Activated CD4-positive, alpha-beta T cell treated with anti-CD3 and anti-CD28 coated beads, Interleukin-2, amount 50 U/mL, for 24 hours (primary cell): ENCODE measurements at places on chromosomes 2 and 18.

DNA sequence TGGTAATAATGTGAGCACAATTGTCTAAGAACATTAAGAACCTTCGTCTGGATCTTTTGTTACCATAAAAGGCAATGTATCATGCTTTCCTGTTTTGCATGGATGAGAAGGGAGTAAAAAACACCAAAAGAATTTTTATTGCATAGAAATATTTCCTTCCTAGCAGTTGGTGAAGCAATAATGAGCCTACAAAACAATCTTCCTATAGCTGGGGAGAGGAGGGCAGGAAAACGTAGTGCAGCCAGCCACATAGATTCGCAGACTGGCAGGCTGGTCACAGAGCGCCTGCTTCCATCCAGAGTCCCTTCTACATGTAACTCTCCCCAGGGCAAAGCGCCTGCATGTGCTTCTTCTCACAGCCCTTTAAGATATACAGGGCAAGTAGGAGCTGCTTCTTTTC, 190.4 kb downstream of the BABAM2 start:
- no peak for DNase-seq

- no peak for DNase-seq
Measured at GRCh38 chr2:29397039-29397438, 281.8 kb downstream of the CLIP4 start.

DNA sequence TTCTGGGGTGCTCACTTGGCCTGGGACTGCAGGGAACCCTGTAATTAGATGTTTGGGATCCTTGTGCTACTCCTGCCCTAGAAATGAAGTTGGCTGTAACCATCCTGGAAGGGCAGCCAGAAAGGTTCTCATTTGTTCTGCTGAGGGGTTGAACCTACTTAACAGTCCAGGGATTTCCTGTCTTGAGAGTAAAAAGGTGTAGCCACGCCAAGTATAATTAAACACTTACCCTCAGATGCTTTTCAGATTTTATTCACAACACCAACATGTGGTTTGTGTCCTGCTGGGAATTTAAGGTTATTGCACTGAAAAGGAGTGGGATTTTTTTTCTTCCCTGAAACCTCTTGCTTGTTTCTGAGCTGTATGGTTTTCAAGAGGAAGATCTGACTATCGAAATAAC, 222.4 kb upstream of the APCDD1 start:
- no peak for DNase-seq

- DNase-seq = no peak
Measured at GRCh38 chr2:14761118-14761517, 128.6 kb downstream of the LRATD1 start.

GRCh38 chr2:239327536-239328350, 73.1 kb downstream of the HDAC4 start:
- no peak for DNase-seq

DNA sequence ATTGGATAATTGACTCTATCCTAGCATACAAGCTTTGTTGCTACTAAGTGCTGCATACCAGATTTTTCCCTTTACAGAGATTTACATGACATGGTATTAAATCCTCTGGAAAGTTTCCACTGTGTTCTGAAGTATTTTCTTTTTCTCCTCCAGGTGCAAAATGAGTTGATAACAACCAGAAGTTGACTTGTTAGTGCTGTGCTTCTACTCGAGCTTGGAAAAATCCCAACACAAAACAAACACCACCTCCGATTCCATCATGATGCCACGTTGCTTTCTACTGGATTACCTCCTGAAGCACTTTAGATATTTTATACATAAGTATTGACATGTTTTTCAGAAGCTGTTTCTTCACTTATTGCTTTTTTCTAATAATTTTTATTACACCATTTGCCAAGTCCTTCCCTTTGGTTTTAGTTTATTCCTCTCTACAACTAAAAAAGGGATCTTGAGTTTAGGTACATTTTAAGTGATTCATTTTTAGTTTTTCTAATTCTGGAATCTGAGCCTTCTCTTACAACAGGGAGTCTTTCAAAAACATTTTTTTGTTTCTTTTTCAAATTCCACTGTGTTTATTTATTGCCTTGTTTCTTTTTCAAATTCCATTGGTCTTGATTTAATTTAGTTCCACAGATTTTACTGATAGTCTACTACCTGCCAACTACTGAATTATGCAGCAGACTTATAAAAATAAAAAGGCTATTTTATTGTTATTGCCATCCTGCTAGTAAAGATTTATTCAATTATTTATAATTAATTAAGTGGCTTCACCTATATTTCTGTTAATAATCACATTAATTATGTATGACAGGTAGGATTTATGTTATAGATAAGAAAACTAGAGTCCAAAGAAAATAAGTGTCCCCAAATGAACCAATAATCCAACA, 143.4 kb downstream of the PPP1R1C start:
- no peak for DNase-seq

DNA sequence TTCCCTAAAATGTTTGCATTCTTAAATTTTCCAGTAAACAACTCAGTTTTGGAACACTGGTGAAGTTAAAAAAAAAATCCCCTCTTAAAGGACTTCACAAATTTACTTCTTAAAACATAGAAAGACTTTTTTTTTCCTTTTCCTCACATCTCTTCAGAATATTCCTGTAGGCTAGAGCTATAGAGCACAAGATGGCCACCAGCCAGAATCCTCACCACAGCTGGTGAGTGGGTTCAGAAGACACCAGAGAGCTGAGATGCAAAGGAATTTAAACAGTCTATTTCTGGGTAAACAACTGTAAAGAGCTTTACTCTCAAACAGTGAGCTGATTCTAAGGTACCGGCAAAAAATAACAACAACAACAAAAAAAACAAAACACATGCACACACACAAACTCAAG, 252.8 kb downstream of the LRP1B start:
- DNase-seq = no peak
